ENCODE measurements at places on chromosomes 5 and 9.

- no peak for DNase-seq
These were observed 406.0 kb upstream of the PIK3R1 start for GRCh38 chr5:67809589-67809988.

DNA sequence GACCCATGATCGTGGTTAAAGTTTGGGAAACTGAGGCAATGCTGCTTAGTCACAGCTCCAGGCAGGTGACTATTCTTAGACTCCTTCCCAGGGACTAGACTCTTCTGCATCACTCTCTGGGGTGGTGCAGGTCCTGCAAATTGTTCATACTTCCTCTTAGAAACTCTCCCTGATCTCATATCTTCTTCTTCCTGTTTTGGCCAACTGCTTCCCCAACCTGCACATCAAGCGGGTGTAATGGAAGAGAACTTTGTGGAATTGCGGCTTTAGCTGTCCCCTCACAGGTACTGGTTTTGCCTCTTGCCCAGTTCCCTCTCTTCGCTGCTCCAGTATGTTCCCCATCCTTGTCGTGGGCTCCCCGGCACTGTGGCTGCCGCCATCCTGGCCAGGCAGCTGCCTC is 111.5 kb upstream of the CTSL start:
- no peak for DNase-seq

GRCh38 chr9:124361128-124361527 is 54.1 kb downstream of the PSMB7 start:
- no peak for DNase-seq

DNA sequence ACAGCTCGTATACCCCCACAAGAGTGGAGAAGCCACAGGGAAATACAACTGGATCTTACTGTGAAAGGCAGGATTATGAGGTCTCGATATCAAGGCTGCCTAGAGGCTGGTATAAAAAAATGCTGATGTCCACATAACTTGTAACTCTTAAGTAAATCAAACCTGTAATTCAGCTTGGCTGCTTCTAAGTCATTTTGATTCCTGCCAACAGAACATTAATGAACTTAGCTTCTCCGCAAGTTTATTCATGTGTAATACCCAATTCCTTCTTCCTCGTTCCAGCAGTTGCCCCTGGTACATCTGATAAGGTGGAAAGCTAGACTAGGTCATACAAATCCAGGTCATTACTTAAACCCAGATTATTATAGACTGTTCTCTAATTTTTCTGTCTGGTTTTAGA is 16.4 kb upstream of the SMIM15 start:
- DNase-seq = no peak

GRCh38 chr9:137740312-137740711 is 121.5 kb downstream of the EHMT1 start:
- no peak for DNase-seq

- DNase-seq = peak; percentile 21
These were observed 232.2 kb downstream of the SYK start for GRCh38 chr9:91033797-91034196.

GRCh38 chr9:125701351-125701750 is 5.7 kb downstream of the MAPKAP1 start:
- peak; percentile 18 for DNase-seq

- no peak for DNase-seq
These were observed at the start of gene IFNA13 for GRCh38 chr9:21367957-21368356. Gene IFNA13, minus strand, starts transcription at chr9:21368057. Its CDS starts 47 bp downstream, at chr9:21368010.

DNA sequence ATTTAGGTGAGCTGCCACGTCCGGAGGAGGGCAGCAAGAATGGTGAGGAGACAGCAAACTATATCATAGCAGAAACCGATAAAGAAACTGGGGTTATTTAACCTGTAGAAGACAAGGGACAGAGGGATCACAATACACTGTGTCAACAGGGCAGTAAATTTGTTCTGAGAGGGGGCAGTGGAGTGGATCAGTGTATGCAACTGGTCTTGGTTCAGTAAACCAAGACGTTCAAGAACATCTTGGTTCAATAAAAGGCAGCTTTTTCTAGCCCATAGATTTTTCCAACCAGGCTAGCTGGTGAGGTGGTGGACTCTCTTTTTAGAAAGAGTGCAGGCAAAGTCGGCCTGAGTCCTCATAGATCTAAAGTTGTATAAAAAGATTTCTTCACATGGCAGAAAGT is 55.3 kb downstream of the PLAC8L1 start:
- no peak for DNase-seq

GRCh38 chr9:27634879-27635278 is 61.6 kb upstream of the C9orf72 start:
- no peak for DNase-seq

- peak; percentile 88 for DNase-seq
These were observed at the start of gene PTGES for GRCh38 chr9:129752900-129753729. Gene PTGES, minus strand, starts transcription at chr9:129753042. Its CDS starts 30 bp downstream, at chr9:129753012.

DNA sequence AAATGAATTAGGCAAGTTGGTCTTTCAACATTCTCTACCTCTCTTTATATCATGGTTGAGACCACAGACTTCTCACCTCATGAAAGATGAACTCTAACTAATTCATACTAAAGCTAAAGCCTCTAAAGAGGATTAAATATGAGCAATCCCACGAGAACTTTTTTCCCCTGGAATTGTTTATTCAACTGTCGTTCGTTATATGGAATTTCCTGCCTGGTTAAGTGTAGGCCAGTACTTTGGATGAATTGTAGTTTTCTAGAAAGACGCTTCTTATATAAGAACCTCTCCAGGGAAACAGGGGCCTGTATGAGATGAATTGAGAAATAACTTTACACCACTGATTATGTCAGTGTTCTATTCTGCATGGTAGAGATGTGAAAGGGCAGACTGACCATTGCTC is 42.9 kb downstream of the PDCD1LG2 start:
- peak; percentile 83 for DNase-seq

- no peak for DNase-seq
These were observed 10.3 kb downstream of the LPCAT1 start for GRCh38 chr5:1513326-1514026.

GRCh38 chr5:110087829-110088228 is 398.1 kb downstream of the MAN2A1 start:
- DNase-seq = no peak
